ENCODE measurements at places on chromosomes 4 and X.

DNA sequence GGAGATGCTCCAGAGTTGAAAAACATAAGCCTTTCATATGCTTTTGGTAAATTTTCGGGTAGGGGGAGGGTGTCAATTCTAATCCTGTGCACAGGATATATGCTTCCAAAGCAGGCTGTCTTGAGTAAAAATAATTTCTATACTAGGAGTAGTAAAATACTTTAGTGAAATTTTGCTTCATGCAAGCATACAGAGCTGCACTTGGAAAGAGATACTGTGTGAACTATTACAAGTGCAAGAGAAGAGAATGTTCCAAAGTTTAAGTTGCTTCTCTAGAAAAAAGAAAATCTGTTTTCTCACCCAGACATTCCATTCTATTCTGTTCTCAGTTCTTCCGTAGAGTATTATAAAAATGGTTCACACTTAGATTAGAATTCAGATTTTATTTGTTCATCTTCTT is 324.6 kb upstream of the AADAT start:
- DNase-seq: no peak

DNA sequence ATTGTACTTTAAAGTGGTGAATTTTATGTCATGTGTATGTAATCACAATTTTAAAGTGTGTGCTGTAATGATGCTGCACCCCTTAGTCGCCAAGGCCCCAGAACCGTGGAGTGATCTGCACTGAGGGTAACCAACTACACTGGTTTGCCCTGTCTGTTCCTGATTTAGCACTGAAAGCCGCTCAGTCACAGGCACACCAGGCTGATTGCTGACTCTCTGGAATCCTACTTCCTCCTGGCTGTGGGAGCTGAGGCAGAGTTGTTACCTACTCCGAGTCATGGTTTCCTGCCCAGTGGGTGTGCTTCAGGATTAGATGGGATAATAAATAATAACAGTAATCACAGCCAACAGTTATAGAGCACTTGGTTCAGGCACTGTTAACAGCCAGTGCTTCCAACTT is 645.4 kb downstream of the BCOR start:
- no peak for DNase-seq

DNA sequence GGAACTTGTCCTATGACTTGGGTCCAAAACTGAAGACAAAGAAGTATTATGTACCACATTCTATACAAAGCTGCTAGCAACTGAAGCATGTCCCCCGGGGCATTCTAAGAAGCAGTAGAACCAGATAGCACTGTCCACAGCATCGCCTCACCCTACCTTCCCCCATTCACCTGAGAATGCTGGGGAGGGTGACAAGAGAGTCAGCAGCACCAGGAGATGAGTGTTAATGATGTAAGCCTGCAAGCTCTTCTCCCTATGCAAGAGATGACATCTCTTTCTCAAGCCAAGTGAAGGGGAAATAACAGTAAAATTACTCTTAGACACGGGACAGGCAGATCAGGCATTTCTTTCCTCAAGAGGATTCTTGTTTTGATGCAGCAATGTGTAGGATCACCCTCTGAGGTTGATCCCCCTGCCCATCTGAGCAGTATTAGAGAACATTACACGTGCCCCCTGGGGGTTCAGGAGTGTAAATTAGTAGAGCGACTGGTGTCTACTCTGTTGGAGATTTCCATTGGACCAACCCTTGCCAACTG is 13.9 kb upstream of the TLR1 start:
- DNase-seq: no peak

DNA sequence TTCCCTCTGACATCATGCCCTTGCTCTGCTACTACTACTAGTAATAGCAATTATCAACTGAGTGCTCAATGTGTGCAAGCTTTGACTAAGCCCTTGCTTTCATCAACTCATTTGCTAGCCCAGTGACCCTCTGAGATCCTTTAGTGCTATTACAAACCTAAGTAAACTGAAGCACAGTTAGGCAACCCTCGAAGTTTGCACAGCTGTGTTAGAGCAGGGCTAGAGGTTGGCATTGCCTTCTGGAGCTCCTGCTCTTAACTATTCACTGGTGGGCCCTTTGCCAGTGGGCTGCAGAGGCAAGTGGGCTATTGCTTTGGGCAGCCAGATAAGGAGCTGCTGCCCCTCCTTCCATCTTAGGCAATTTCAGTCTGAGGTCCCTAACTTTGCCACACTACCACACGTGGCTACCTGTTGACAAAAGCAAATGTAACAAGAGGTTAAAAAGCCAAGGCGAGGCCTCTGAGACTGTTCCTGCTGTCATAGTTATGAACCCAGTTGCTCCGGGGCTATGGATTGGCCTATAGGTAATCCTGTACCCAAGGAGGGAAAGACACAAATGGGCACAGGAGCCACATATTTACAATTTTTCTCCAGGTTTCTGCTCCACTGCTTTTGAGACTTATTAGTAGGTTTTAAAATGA is 41.5 kb upstream of the ANKRD50 start:
- DNase-seq: no peak

DNA sequence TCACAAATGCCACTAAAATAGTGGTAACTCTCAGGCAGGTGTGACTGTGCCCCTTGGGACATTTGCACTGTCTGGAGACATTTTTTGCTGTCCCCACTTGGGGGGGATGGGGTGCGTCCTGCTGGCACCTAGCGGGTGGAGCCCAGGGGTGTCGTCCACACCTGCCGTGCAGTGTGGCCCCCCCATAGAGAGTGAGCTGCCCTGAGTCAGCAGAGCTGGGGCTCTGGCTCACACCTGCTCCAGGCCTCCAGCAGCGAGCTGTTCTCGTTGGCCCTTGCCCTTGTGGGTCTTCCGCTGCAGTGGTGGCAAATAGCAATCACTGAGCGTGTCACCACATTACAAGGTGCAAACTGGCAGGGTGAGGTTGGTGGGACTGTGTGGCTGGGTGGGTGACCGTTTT is 64.6 kb downstream of the CLDN34 start:
- no peak for DNase-seq

DNA sequence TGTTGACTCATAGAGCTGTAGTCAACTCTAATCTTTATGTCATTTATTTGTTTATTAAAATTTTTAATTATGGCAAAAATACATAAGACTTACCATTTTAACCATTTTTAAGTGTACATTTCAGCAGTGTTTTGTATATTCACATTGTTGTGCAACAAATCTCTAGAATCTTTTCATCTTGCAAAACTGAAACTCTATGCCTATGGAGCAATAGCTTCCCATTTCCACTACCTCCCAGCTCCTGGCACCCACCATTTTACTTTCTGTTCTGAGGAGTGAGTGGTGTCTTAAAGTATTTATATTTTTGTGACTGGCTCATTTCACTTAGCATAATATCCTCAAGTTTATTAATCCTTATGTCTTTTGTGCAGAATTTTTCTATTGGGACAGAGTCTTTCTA is 181.0 kb downstream of the GPAT3 start:
- DNase-seq: no peak

GRCh38 chr4:109440948-109441347 is 7.3 kb downstream of the SEC24B start:
- no peak for DNase-seq

- DNase-seq: peak; percentile 51
Observed at GRCh38 chrX:20829665-20830491, 544.3 kb upstream of the CNKSR2 start.

GRCh38 chrX:48531358-48531959 is 8.1 kb upstream of the TBC1D25 start:
- no peak for DNase-seq

DNA sequence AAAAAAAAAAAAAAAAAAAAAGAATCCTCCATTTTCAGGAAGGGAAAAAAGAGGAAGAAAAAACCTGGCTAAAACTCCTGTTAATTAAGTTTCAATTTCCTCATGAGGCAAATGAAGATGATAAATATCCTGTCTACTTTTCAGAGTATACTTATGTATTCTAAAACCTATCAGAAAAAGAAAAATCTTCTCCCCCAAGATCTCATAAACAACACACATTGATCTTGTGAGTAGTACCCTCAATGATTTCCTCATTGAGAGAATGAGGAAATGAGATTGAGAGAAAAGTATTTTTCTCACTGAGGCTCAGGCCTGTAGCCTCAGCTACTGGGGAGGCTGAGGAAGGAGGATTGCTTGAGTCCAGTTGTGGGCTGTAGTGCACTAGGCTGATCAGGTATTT is 146.7 kb downstream of the TET2 start:
- DNase-seq: no peak

GRCh38 chr4:188660796-188661195 is 521.6 kb downstream of the TRIML1 start:
- DNase-seq: no peak

DNA sequence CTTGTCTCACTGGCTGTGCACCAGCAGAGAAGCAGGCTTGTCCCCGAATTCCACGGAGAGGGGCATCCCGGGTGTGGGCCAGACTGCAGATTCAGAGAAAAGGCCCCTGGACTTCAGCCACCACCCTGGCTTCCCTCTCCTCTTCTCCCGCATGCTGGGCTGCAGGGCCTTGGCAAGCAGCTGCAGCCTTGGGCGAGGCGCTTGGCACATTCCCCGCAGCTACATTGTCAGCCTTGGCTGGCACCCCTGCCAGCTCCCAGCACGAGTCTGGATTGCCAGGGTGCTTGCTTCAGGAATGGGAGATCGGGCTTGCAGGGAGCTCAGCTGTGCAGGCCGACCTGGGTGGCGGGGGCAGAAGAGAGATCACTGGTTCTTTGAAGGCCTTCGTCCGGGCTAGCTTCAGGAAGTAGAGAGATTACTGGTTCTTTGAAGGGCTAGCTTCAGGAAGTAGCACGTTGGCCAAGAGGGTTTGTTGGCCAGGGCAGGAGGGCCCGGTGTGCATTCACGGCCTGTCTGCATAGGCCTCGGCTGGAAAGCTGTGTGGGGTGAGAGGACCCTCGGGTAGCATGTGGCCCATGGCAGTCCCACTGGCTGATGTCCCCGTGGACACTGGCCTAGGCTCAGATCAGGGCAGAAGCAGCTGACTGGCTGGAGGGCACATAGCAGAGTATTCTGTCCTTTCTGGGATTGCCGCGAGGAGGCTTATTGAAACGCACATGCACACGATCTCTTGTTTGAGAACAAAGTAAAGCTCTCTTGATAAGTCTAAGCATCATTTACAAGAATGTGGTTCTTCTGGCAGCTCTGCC is 2.7 kb downstream of the ABCD1 start:
- no peak for DNase-seq

- no peak for DNase-seq
Observed at GRCh38 chrX:17187136-17187756, 187.8 kb upstream of the NHS start.

DNA sequence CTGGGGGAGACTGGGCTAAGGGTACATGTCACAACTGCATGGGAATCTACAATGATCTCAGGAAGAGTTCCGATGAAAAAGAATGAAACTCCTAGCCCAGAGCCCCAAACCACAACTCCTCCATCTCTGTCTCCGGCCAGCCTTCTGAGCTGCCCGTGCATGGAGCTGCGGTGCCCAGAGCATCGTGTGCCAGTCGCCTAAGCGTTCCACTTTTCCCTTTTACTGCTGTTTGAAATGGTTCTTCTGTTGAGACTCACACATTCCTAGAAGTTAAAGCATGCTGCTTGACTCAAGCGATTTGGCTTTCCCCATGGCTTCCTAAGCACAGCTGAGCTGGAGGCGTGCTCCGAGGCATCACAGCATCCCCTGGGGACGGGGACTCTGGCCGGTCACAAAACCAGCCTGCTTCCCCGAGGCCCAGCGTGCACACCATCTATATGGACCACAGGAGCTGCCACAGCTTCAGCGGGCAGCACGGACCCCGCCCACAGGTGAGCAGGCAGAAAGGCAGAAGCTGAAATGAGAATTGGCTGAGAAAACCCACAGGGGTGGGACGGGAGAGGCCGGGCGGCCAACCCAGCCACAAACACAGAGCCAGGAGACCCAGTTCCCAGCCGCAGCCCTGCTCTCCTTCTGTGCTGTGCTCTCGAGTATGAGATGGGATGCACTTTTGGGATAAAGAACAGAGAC is 5.0 kb downstream of the CCNQ start:
- no peak for DNase-seq

GRCh38 chrX:20653070-20653469 is 386.4 kb upstream of the RPS6KA3 start:
- DNase-seq: no peak

DNA sequence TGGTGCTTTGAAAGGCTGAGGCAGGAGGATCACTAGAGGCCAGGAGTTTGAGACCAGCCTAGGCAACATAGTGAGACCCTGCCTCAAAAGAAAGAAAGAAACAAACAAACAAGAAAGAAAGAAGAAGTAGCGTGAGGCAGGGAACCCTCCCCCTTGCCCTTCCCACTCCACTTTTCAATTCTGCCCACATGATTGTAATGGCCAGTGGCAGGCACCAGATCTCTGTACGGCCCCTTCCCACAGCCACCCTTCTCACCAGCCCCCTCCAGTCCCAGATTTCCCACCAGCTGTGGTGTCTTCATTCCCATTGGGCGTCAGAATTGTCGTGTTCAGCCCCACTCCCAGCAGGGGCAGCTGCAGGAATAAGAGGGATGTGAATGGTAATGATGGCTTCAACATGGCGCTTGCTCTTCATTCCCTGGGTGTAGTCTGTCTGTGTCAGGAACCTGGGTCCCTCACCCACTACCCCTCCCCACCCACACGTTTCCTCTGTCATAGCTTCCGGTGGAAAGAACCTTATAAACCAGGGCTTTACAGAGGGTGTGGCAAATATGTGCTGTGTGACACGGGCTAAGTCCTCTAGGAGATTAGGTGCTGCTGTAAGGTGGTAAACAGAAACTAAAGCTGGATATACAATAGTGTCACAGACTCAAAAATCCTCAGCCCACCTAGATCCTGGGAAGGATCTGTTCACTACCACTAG is at the start of gene IL2RG:
Gene IL2RG (minus strand): TSS at position 437 of the 703 bp plus-strand sequence. CDS start 38 bp downstream, at position 399.
- no peak for DNase-seq

DNA sequence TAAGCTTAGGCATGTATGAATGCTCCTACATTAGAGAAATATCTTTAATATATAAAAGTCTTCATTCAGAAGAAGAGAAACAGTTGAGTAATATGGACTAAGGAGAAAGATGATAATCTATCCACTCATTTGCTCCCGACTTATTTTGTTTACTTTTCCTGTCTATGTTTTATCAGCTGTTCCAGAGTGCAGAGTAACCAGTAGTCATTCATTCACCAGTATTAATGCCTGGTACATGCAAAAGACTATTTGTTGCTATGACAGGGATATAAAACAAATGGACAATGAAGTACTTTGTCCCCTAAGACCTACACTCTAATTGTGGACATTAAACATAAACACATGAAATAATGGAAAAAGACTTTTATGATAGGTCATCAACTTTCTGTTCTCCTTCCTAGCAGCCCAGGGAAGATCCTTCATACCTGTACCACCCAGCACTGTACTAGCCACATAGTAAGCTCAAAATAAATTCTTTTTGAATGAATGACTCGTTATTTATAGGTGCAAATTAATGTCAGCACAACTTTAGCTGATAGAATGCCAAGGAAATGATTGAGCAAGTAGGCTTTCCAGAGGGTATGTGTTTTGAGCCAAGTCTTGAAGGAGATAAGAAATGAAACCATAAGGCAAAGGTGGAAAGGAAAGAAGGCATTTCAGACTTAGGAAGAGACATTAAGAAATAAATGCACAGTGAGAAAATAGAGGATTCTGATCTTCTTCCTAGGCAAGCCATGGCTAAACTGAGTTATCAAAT is 45.0 kb upstream of the IL13RA1 start:
- DNase-seq: no peak

DNA sequence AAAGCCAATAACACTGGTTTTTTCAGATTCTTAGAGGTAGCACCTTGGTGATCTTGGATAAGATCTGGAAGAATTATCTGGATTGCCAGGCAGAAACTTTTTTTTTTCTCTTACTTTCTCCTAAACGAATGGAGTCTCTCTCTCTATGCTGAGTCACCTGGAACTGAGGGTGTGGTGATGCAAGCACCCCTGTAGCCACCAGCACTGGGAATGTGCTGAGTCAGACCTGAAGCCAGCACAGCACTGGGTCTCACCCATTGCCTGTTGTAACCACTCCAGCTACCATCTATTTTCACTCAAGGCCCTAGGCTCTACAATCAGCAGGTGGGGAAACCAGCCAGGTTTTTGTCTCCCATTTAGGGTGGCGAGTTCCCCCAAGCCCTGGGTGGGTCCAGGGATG is 923.8 kb downstream of the RAPGEF2 start:
- no peak for DNase-seq

Measured in right lung (tissue), 10 donors.